ENCODE measurements at places on chromosomes 1 and 21.

GRCh38 chr1:64082459-64082858, 121.0 kb upstream of the UBE2U start:
- DNase-seq: no peak

DNA sequence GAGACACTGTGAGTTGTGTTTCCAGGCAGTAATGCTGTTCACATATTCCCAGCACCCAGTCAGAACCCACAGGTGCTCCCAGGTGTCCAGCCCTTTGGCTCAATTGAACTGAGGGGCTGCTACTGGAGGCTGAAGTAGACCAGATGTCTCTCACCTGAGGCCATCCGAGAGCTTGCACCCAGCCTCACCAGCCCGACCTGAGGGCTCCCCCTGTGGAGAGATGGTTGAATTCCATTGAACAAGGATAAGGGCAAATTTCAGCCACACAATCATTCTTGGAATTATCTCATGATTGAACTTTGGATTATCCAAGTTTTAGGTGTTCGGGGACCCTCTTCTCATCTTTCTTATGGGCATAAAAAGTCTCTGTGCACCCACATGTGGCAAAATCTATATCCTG, 52.1 kb downstream of the OBSCN start:
- DNase-seq: peak; percentile 17

DNA sequence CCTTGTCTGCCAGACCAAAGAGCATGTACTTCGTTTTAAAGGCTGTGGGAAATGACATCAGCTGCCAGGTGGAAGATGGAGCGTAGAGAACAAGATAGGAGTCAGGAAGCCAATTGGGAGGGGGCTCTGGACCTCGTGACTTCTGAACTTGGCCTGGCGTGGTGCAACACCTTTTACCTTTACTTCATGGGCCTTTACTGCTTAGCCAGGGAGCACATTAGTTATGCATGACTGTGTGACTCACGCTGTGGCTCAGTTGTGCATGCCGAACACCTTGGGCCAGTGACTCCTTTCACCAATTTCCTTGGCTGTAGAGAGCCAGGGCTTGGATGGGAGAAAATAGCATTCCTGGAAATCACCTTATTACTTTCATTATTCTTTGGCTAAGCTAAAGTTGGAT, 7.2 kb downstream of the XCL1 start:
- DNase-seq: no peak

DNA sequence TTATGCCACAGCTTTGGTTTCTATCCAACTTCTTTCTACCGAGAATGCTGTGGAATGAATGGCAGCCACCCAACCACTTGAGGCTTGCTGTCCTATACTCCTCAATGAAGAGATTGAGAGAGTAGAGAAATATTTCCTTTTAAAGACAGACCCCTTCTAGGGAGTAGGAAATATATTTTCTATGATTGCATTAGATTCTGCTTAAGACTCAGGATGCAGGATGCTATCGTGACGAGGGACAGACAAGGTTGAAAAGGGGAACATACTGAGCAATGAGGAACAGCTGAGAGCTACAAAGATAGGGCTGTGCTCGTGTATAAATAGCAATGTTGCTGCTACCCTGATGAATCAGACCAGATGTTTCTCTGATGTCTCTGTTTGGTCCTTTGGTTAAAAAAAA, 7.1 kb upstream of the RASAL2 start:
- no peak for DNase-seq

DNA sequence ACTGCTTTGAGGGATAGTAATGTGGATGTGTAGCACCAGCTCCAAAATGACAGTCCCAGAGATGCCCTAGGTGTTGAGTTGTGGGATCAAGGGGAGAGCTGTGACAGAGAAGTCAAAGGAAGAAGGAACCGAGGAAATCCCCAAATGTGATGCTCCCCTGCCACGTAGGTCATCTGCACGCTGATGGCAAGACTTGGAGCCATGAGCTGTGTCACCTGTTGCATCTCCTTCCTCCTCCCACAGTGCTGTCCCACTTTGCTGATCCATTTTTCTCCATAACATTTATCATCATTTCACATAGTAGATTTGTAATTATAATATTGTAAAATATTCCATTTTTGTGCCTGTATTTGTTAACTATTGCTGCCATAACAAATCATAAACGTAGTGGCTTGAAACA, 17.6 kb upstream of the RCAN1 start:
- no peak for DNase-seq

DNA sequence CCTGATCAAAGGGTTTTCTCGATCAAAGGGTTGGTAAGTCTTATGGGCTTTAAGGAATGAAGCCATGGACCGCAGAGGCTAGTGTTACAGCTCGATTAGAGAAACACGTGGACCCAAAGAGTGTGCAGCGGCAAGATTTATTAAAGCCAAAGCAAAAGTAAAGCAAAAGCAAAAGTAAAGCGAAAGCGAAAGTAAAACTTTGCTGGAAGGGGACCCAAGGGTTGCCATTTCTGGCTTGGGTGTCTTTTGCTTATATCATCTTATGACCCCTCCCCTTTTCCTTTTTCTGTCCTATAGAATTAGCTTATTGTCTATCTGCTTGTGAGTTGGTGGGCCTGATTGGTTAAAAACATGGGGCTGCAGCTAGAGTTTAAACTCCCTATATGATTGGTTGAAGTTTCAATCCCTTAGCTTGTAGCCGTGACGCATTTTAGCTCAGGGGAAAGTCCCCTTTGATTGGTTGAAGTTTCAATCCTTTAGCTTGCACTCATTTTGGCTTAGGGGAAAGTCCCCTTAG, 957.0 kb downstream of the AMY1C start:
- no peak for DNase-seq

GRCh38 chr1:246029616-246030015, 477.5 kb downstream of the SMYD3 start:
- DNase-seq: no peak

- DNase-seq: no peak
Measured at GRCh38 chr1:227451954-227452353, 111.4 kb upstream of the ZNF678 start.

Measured in hematopoietic multipotent progenitor cell treated with erythropoietin and hydrocortisone succinate and interleukin-3 and kit ligand, for 15 days (in vitro differentiated cells).